ENCODE measurements at places on chromosomes 16 and 17. TPM values are rescaled to one million over a fixed set of nuclear protein-coding genes. Genes with fewer than 3 reads are reported as not detected.

DNA sequence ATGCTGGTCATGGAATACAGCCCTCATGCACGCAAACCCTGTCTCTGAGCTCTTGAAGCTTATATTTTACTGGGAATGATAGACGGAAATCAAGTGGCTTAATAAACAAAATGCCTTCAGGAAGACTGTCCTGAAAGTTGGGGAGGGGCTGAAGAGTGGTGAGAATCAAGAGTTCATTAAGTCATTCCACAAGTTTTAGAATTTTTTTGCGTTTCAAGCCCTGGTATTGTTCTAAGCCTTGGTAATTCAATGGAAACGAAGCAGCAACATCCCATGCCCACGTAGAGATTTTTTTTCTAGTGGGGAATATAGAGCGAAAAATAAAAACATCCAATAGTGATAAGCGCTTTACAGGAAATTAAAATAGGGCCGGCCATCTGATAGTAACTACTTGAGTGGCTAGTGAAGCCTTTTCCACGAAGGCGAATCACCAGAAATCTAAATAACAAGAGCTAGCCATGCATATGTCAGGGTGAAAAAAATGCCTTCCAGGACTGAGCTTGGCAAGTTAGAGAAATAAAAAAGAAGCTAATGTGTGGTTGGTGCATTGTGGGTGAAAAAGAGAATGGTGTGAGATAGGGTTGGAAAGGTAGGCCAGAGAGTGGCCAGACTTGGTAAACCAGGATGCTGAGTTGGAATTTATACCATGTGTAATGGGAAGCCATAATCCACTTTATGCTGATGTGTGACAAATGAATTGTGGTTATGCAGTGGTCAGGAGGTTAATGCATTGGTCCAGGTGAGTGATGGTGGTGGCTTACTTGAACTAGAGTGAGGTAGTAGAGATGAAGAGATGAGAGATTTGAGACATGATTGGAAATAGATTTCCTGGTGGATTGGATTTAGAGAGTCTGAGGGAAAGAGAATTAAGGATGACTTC is 772 bp downstream of the PFAS start:
- DNase-seq = no peak

DNA sequence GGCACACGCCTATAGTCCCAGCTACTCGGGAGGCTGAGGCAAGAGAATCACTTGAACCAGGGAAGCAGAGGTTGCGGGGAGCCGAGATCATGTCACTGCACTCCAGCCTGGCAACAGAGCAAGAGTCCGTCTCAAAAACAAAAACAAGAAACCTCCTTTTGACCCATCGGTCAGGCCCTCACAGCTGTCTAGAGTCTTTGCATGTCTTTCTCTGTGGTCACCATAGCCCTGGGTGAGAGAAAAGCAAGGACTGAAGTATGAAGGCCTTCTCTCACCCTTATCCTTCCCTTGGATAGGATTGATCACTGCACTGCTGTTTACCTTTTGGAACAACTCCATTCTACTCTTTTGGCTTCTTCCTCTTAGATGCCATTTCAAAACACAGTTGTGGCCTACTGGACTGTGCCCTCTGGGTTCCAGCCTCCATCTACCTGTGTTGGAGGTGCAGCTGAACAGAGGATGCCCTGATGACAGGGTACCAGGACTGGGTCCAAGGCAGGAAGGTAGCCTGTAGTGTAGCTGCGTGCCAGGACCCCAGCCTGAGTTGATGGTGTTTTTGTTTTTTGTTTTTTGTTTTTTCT is 37.1 kb downstream of the LDHD start:
- DNase-seq = no peak

DNA sequence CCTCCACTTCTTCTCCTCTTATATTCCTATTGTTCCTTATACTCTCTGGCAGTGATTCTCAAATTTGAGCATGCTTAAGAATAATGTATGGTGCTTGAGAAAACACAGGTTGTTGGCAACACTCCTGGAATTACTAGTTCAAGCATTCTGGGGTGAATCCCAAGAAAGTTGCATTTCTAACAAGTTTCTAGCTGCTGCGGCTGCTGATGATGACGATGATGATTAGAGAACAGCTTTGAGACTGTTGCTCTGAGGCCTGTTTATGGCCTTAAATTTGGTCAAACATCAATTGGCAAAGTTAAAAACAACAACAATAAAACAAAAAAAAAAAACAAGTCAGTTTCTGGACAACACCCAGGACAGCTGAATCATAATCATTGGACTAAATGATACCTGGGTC is 961.9 kb downstream of the CDH11 start:
- no peak for DNase-seq

- no peak for DNase-seq
These were observed 47.6 kb upstream of the CBFA2T3 start for GRCh38 chr16:89024546-89025060.

DNA sequence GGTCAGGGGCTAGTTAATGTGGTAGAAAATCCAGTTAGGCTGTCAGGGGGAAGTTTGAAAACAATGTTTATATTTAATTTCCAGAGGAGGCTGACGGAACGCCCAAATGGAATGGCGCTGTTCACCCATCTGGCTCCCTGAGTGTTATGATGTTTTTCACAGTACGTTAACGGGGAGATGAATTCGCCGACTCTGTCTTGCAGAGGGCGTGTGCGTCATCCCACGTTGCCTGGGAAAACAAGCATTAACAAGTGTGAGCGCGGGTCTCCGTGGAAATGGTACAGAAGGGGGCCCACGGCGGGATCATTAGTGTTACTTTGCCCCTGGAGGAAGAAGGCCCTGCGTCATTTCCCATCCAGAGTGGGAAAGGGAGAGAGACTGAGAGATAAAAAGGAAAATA is 29.6 kb downstream of the RGS9 start:
- DNase-seq = no peak

DNA sequence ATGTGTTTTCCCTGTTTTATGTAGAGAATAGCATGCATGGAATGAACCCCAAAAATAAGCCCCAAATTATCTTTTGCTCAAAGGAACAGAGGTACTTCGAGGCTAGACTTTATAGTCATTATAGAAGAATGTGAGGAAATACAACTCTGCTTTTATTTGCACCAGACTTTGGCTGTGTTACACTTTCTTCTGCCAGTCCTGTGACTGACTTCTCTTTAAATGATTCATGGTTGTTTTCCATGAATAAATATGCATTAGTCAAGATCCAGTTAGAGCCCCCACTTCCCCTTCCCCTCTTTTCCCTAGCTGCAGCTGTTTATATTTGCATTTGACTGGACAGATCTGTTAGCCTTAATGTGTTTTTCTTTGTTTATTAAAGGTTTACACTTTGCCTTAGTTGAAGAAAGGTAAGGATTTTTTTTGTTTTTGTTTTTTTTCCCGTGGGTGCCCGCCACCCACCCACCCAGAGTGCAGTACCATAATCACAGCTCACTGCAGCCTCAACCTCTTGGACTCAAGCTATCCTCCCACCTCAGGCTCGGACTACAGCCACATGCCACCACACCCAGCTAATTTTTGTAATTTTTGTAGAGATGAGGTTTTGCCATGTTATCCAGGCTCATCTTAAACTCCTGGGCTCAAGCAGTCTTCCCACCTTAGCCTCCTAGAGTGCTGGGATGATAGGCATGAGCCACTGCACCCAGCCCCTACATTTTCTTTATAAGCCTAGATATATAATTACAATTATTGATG is 152.6 kb downstream of the CYB561 start:
- peak; percentile 19 for DNase-seq

- DNase-seq = no peak
These were observed 10.6 kb downstream of the GTF3C1 start for GRCh38 chr16:27539120-27539519.

DNA sequence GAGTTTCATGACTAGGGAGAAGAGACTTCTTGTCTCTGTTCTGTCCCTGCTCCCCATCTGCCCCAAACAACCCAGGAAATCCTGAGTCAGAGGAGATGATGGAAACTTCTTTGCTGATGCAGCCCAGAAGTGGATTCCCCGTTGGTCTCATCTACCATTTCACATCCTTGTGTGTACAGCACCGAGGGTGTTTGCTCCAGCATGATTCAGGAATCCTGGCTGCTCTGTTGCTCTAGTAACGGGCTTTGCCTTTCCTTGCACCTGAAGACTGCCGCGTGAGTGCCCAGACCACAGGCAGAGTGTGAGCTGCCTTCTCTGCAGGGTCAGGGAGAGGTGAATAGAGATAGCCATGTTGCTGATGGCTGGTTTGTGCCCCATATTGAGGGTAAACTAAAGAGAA is 408.4 kb downstream of the CPPED1 start:
- DNase-seq = no peak

DNA sequence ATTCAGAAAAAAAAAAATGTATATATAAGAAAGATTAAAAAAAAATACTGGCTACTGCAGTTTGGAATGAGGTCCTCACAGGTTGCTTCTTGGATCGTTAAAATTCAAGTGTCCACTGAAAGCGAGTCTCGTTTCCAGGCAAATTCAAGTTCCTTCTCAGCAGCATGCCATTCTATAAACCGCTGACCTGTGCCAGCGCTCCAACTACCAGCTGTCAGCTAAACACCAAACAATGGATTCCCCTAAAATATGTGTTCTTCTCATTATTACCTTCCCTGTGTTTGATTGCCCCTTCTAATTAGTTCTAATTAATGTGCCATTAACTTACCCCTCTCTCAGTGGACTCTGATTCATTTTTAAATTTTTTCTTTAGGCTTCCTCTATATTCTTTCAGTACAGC is 92.4 kb downstream of the DNAH9 start:
- no peak for DNase-seq

GRCh38 chr17:17628388-17629008 is 37.0 kb upstream of the PEMT start:
- DNase-seq = no peak

DNA sequence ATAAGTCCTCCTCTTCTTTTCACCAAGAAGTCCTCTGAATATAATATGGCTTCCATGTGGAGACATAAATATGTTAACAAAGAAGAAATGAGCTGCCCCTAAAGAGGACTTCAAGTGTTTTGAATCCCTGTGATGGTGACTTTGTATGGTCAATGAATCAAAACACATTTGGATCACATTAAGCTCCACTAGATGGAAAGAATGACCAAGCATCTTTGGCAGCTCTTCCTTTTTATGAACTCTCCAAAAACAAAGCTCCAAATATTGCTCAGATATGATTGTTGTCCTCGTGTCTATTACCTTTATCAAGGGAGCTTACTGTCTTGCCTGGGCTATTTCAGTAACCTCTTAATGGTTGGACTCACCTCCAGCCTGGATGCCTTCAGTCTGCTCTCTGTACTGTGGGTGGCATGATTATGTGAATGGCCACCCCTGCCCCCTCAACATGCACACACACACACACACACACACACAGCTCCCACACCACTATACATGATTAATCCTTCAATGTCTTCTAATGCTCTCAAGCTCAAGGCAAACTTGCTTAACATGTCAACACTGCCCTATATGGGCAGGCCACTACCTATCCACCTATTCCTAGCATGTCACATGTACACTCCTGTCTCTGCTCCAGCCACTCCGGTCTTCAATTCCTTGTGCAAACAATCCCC is 346.6 kb upstream of the SALL1 start:
- DNase-seq = no peak

DNA sequence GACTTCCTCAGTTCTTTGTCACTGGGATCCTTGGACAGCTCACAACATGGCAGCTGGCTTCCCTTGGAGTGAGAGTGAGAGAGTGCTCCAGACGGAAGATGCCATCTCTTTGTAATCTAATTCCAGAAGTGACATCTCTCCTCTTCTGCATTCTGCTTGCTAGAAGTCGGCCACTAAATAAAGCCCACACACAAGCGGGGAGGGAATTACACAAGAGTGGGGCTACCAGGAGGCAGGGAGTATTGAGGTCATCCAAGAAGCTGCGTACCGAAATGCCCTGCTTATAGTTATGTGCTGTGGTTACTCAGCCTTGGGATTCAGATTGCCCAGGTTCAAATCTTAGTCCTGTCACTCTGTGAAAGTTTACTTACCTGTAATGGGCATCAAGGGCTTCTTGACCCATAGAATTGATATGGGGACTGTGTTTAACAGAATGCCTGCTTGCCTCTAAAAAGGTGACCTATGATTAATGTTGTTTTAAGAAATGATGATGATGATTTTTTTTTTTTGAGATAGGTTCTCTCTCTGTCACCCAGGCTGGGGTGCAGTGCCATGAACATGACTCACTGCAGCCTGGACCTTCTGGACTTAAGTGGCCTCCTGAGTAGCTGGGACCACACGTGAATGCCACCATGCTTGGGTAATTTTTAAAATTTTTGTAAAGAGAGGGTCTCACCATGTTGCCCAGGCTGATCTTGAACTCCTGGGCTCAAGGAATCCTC is 120.9 kb upstream of the HS3ST2 start:
- DNase-seq = no peak

GRCh38 chr17:76994237-76994637 is 126.0 kb downstream of the MGAT5B start:
- DNase-seq = no peak

- no peak for DNase-seq
These were observed 136.5 kb upstream of the CCL2 start for GRCh38 chr17:34118564-34118963.

DNA sequence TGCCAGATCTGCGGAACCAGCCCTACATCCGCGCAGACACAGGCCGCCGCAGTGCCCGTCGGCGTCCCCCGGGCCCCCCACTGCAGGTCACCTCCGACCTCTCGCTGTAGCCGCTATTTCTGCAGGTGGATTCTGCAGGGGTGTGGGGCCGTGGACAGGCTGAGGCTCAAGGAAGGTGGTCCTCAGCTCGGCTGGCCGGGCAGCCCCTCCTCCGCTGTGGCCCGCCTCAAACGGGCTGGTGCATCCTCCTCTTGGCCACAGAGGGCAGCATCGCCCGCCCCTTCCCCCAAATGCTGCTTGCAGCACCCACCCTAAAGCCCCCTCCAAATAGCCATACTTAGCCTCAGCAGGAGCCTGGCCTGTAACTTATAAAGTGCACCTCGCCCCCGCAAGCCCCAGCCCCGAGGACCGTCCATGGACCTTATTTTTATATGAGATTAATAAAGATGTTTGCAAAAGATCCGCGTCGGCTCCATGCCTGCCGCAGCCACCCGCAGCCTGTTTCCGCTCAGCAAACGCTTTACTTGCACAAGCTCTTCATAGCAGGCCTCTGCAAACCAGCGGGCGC is 14.9 kb downstream of the SPATA32 start:
- peak; percentile 45 for DNase-seq

GRCh38 chr16:56608043-56608875 is at the start of gene MT2A:
TSS of gene MT2A (plus strand) at chr16:56608584. CDS start at chr16:56608656, 72 bp downstream.
- DNase-seq = peak; percentile 90

- DNase-seq = no peak
These were observed 83.7 kb upstream of the CRHR1 start for GRCh38 chr17:45700171-45701090.

DNA sequence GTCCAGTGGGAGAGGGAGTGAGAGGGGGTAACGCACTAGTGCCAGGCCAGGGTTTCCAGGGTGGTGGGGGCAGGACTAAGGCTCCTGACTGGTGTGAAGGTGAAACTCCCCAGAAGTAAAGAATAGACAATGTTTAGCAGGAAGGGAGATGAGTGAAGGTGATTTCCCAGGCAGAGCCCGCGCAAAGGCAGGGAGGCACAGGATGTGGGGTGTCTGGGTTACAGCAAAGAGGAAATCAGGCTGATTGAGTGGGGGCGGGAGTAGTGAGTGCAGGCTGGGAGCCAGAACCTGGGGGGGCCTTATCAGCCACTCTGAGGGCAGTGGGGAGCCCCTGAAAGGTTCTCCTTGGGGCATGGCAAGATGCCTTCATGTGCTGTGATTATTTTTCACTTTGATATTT is 167.5 kb downstream of the UTP18 start:
- no peak for DNase-seq

The ALOXE3 gene
- not detected for polyA plus RNA-seq

The KRT31 gene
- not detected for polyA plus RNA-seq

The RPH3AL gene
- 23.1 TPM for polyA plus RNA-seq

The ARHGAP27 gene
- polyA plus RNA-seq = 20.4 TPM

The TRPV3 gene
- polyA plus RNA-seq = 1.4 TPM
